ENCODE measurements at places on chromosomes 1 and 21.

- DNase-seq: no peak
Measured at GRCh38 chr1:244836135-244836521, 670 bp downstream of the COX20 start.

GRCh38 chr1:57376041-57376440 lies 47.8 kb downstream of the DAB1 start:
- no peak for DNase-seq

DNA sequence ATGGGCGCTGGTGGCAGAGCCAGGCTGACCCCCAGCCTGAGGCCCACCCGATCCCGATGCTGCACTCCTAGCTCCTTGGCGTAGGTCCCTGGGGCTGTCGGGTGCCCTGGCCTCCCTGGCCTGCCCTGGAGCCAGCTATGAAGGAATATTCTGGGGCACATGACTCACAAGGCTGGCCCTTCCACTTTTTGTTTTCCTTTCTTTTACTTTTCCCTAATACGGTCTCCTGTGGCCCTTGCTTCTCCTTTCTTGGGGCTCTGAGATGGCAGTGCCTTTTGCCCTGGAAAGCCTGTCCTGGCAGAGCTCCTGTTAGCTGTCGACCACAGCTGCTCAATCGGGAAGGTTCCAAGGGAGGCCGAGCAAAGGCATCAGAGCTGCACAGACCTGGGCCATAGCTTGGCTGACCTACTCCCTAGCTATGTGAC lies 22.1 kb downstream of the ARHGEF10L start:
- no peak for DNase-seq

DNA sequence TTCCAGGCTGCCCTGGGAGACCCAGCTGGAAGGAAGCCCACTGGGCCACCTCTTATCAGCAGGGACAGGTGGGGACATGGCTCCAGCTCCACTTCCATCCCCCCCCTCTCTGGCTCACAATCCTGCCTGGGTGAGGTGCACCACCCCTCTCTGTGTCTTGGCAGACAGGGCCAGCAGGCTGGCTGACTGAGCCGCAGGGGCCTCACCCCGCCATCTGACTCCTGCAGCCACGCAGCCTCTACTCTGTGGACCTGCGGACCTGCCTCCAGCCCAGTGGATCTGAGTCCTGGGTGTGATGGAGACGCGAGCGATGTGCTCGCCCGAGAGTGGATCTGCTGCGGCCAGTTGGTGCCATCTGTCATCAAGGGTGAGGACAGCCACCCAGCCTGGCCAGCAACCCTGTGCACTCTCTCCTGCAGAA lies 30.1 kb downstream of the RCC2 start:
- no peak for DNase-seq

DNA sequence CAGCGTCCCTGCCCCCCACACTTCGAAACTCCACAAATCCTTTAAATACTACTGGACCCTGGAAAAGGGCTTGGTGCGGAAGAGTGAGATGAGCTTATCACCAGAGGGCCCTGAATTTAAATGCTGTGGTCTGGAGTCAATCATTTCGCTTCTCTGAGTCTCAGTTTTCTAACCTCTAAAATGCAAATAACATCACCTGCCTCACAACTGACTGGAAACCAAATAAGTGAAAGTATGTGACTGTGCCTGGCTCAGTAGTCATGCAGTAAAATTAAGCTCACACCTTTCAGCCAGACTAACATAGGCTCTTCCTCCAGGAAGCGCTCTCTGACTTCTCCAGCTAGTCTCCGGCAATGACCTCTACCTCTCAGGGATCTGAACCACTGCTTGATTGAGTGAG lies 4.2 kb downstream of the GJA4 start:
- DNase-seq: no peak

DNA sequence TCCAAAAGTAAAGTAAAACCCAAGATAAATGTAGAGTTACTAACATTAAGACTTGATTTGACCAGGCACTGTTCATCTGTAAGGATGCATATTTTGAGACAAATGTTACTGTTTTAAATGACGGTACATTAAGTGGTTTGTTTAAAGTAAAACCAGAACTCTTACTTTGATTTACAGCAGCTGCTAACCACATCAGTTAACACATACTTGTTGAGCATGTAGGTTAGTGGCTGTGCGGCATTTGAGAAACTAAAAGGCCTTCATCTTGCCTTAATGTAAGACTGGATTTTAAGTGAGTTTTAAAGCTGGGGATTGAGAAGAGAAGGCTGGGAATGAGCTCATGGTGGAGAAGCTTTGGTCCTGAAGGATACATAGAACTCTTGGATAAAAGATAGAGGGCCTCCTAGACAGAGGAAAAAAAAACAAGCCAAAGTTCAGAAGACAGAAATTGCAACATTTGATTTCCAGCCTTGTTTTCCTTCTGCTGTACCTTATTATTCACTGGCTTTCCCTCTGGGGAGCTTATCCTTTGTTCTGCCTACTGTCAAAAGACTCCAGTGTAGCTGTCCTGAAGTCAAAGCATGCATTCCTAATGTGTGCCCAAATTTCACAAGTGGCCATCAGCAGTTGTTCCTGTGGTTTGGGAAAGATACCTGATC lies 66.6 kb downstream of the MTR start:
- DNase-seq: no peak

DNA sequence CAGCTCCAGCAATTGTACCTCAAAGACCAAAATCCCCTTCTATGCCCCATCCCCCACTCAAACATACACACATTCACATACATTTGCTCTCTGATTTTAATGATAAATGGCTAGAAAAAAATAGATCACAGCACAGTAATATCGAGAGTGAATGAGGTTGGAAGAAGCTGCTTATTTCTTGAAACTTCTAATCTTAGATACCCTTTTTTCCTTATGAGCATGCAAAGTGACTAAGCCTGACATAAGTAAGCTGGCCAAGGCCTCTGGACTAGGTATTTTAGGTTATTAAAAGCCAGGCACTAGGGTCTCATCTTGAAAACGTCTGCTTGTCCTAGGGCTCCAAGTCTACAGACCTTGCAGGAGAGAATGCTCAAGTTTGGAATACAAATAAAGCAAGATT lies 133.6 kb downstream of the TGFBR3 start:
- no peak for DNase-seq

- no peak for DNase-seq
Measured at GRCh38 chr21:23732776-23733175, 1874.5 kb downstream of the MRPL39 start.

DNA sequence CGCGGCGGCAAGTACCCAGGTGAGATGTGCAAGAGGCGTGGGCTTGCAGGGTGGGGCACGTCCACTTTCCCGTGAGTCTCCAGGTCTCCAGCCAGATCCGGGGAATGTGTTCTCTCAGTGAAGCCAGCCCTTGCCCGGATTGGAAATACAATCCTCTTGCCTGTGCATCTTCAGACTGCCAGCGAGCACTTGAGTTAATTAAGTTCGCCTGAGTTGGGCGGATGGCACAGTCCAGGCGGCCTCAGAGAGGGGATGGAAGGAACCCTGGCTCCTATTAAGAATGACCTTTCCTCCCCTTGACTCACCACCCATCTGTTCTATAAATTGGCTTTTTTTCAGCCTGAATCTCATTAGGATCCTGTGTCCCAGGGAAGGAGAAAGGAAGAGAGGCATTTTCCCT lies 33.3 kb upstream of the CNTN2 start:
- DNase-seq: no peak

DNA sequence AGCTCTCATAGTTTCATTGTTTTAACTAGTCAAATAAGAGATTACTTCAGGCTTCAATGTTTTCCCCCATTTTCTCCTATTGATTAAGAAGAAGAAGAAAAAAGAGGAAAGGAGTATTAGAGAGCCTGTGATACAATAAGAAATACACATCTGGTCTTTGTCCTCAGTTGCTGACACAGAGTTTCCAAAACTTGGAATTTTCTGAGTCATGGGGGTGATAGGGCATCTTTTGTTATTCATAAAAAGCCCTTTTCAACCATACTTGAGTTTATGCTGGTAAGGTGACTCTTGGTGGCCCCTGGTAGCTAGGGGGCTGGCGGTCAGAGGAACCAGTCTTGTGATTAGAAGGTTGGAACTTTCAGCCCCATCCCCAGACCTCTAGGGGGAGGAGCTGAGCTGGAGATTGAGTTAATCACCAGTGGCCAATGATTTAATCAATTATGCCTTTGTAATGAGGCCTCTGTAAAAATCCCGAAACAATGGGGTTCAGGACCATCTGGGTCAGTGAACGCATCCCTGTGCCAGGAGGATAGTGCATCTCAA lies 28.9 kb upstream of the KLF18 start:
- no peak for DNase-seq

DNA sequence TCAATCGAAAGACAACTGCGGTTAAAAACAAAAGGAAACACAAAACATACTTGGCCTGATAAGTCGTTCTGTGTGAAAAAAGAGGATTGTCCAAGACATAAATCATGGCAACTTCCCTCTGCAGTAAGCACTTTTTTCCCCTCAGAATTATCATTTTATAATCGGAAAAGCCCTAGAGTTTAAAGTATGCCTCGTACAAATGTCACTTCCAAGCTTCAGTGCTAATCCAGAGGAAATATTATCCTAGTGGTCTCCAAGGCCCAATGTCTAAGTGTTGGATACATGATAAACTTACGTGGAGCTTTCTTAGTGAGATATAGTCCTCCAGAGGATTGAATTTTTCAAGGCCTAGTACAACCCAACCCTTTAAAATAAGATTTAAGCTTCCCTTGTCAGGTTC lies 11.2 kb upstream of the NTMT2 start:
- no peak for DNase-seq

- DNase-seq: no peak
Measured at GRCh38 chr1:168629466-168629865, 53.1 kb downstream of the XCL1 start.

- DNase-seq: peak; percentile 30
Measured at GRCh38 chr1:89454845-89455521, 69.6 kb upstream of the LRRC8B start.

DNA sequence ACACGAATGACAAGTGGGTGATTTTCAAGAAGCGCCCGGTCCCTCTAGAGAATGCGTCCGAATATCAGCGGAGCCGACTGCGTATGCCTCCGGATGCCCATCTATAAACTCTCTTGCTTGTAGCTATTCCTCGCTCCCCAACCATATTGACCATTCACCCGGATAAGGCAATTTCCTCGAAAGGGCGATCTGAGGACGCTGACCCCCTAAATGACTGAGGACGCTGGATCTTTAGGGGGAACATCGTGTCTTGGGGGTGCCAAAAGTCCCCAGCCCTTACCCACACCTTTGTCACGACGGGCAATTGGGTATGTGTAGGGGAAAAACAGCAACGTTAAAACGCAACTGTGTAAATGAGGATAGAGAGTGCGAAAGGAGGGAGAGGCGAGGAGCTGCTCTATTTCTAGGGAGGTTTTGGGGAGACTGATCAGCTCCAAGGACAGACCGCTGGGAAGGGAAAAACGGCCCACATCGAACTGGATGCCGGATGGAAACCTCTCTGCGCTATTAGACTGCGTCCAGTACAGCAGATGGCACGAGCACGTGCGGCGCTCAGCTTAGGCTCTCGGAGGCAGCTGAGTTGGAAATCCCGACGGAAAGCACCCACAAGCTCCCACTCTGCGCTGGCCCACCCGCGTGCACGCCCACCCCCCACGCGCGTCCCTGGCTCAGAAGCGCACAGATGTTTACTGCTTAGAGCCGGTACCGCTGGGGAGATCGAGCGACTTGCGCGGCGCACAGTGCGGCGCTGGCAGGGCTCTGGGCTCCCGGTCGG lies 2.9 kb upstream of the PRRX1 start:
- no peak for DNase-seq

DNA sequence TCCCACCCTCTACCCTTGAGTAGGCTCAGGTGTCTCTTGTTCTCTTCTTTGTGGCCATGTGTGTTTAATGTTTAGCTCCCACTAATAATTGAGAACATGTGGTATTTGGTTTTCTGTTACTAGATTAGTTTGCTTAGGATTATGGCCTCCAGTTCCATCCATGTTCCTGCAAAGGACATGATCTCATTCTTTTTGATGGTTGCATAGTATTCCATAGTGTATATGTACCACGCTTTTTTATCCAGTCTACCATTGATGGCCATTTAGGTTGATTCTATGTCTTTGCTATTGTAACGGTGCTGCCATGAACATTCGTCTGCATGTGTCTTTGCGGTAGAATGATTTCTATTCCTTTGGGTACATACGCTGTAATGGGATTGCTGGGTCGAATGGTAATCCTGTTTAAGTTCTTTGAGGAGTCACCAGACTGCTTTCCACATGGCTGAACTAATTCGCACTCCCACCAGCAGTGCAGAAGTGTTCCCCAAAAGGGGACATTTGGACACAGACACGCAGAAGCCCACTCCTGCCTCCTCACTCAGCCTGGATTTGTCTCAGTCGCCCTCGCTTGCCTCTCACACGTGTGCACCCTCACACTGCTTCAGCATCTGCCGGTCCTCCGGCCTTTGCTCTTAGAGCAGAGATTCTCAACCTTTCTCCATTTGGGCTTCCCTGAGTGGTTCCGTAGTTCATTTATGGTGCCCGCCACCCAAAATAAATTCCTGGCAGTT lies 3.7 kb downstream of the MX2 start:
- DNase-seq: no peak

- DNase-seq: no peak
Measured at GRCh38 chr1:112271270-112271669, 124.7 kb upstream of the CTTNBP2NL start.

All from stimulated activated CD8-positive, alpha-beta memory T cell treated with anti-CD3 and anti-CD28 coated beads, Interleukin-2, amount 100 ng/mL, for 1 hour (primary cell).